ENCODE measurements at places on chromosomes 4 and X. TPM values are rescaled to one million over a fixed set of nuclear protein-coding genes. Genes with fewer than 3 reads are reported as not detected.

CLGN gene
- not detected for total RNA-seq

DNA sequence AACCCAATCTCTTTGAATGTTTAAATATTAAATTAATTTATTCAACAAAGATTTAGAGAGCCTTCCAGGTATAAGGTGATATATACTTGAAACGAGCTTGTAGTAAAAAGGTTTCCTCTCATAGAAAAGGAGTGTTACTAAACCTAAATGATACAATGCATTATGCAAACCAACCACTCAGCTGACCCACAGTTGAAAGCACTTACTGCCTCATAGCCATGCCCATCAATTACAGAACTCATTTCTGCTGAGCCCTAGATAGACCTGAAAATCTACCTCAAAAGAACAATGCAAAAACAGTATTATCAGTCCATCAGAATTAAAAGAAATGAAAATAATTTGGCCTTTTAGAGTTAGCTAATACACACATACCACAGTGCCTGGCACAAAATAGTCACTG, 75.4 kb downstream of the KCNIP4 start:
- DNase-seq, result no peak

IQCM gene
- not detected for total RNA-seq

NXF2 gene
- total RNA-seq, result not detected

DNA sequence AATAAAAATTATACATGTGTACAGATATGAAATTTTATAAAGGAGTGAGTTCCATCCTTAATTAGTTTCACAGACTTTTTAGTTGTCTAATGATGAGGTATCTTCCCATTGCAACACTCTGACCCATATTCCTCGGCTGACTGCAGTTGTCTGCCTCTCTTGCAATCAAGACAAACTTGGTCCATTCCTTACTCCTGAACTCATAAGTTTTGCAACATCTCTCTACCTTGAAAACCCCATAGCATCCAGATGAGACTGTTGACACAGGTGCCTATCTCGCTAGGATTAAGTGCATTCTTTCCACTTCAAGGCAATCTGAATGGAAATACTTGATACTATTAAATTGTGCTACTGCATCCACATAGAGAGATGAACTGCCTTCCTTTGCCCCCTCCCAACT, 2.3 kb downstream of the XKRX start:
- no peak for DNase-seq

UNC5C gene
- total RNA-seq, result 0.11 TPM

DNA sequence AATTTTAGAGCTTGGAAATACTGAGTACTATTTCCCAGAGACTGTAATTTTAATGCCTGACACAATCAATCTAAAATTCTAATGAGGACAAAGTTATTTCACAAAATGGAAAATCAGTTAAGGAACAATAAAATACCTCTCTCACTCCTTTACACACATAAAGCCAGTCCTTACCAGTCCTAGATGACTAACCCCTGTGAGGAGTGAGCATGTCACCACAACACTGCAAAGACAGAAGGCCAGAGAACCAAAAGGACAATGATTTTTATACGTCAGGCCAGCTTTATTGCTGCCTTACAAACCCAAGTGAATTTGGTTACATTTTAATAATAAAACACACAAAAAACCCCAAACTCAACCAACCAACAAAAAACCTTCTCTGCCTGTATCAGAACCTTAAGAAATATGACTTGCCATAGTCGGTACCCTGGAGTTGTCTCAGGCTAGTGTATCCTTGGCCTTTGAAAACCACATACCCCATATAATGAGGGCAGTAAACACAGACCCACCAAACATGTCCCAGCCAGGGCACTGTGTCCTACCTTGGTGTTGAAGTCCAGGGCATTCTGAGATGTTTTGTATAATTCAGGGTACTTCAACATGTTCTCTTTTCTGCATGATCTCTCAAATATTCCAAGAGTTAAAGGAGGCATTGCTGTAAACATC, 57.6 kb downstream of the SHISA3 start:
- DNase-seq, result no peak

TGIF2LX gene
- not detected for total RNA-seq

GRCh38 chr4:179307297-179308136, 1865.3 kb upstream of the AGA start:
- no peak for DNase-seq
